Erythroblast (primary cell): ENCODE measurements at places on chromosomes 11 and 22.

DNA sequence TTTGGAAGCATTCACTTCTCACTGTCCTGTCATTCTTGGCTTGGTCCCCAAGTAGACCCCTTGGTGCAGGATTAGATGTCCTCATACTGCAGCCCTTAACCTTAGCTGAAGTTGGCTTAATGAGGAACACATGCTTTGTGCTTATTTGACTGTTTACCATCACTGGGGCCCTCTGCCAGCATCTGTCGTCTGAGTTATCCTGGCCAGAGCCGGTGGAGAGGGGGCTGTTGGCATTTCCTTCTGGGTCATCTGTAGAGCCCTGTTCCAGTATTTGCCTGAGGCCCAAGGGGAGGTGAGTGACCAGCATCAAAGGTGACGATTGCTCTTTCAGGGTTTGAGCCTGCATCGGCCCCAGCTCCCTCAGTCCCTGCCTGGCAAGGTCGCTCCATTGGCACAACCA lies 126.4 kb upstream of the RASSF10 start:
- DNase-seq: no peak

- DNase-seq: no peak
Measured at GRCh38 chr11:119691020-119691666, 37.9 kb downstream of the NECTIN1 start.

DNA sequence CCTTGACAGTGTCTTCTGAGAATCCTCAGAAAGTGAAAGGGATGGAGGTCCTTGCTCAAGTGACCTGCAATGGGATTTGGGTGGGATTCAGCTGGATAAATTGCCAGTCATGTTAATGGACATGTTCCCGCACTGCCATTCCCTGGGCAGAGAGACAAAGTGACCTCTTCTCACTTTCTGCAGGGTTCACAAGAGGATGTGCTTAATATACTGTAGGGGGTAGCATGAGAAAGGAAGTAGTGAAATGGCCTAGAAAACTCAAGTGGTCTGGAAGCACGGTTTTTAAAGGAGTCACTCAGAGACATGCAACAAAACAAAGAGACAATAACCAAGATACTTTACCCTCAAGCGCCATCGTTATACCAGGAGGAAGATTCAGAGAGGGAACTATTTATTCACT lies 70.2 kb downstream of the NELL1 start:
- DNase-seq: no peak

DNA sequence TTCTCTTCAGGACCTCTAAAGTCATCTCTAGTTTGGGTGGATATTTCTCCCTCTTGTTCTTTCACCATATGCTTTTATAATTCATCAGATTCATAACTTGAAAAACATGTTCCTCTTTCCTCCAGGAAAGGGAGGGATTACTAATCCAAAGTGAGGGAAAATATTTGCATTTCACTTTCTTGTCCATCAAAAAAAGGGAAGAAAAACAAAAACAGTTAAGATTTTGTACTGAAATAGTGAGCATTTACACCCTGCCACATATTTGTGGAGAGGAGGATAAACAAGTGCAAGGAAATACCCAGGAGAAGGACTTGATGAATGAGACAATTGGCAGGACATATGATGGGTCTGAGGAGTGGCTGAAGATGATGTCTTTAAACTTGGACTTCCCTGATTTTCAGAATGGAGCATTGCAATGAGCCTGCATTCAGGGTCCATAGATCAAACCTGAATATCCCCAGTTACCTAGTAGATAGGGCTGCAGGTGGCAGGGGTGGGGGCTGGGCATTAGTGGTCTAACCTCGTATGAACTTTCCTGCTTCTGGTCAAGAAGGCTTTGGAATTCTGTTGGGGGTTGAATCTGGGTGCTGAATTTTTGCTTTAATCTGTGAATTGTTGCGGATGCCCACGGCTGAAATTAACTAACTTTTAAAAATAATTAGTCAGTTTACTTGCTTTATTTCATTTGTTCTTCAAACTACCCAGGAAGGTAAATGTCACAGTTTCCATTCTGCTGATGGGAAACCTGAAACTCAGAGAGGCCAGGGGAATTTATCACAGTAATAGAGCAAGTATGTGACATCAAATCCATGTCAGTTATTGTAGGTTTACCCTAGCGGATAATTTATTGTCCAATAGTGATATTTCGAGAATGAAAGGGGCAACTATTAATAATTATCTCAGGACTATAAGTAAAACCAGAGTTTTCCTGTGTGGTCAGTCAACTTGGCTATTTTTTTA lies 36.9 kb upstream of the TMEM123 start:
- no peak for DNase-seq

DNA sequence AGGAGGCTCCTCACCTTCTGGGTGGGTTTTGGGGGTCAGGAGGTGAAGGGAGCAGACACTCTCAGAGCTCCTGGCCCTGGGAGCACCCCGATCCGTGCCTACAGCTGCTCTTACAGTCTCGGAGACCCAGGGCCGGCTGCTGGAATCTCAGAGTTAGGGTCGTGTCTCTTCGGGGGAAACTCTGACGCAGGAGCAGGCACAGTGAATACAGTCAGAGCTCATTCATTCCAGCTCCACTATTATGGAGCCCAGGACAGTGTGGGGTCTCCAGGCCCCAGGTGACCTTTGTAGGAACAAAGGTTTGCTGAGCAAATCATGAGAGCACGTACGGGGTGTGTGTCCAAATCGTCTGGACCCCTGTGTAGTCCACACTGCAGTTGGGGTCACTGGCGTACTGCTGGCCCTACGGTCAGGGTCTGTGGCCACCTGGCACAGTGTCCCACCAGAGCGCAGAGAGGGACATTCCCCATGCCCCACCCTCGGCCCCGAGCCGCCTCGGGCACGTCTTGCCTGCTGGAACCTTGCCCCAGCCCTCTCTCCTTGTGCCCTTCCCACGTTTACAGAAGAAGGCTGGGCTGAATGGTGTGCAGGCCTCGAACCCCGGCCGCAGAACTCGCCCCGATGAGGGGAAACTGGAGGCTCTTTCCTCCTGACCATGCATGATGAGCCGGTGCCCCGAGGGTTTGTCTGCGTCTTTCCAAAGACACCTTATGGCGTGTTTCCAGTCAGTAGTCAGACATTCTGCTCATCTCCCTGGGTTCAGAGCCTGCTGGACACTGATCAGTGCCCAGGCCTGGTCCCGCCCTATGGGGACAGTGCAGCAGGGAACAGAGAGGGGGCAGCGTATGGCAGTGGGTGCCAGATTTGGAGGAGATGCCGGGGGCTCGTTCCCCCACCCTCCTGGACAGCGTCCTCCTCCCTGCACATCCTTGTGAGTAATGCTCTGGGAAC lies 1166.6 kb downstream of the BRD1 start:
- DNase-seq: no peak

DNA sequence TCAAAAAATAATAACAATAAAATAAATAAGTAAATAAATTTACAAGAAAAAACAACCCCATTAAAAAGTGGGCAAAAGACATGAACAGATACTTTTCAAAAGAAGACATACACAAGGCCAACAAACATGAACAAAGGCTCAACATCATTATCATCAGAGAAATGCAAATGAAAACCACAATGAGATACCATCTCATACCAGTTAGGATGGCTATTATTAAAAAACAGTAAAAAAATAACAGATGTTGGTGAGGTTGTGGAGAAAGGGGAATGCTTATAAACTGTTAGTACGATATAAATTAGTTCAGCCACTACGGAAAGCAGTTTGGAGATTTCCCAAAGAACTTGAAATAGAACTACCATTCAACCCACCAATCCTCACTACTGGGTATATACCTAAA lies 44.6 kb downstream of the PRCP start:
- DNase-seq: no peak

GRCh38 chr22:19879246-19879570 lies 24.5 kb upstream of the GNB1L start:
- DNase-seq: no peak

DNA sequence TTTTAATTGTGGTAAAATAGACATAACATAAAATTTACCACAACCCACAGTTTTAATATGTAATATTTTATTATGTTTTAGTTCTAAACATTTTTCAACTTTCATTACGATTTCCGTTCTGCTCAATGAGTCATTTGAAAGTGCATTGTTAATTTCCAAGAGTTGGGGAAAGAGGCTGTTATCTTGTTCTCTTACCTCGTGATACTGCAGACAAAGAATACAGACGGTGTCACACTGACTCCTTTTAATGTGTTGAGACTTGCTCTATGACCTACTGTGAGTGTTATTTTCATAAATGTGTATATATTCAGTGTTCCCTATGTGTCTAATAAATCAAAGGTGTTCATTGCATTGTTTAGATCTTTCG lies 10.8 kb upstream of the RAC2 start:
- peak; percentile 40 for DNase-seq

DNA sequence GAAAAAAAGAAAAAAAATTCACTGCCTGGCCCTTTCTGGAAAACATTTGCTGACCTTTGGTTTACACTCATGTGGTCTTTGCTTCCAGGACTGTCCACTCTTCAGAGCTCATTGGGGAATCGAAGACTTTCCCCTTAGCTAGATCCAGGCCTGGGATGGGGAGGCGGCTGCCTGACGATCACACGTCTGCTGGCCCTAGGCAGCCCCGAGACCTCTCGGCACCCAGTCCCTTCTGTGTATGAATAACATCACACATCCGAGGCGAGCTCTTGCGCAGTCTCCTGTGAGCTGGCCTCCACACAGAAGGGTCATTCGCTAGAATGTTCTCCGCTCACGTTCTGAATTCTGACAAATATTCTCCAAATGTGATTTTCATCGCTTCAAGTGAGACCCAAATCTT lies 25.7 kb upstream of the GAL start:
- DNase-seq: no peak

GRCh38 chr11:100863080-100863581 lies 176.0 kb downstream of the ARHGAP42 start:
- peak; percentile 94 for DNase-seq

GRCh38 chr11:129992161-129992944 lies 10.3 kb downstream of the PRDM10 start:
- peak; percentile 47 for DNase-seq

GRCh38 chr11:130480186-130480585 lies 31.7 kb downstream of the ADAMTS15 start:
- DNase-seq: no peak

DNA sequence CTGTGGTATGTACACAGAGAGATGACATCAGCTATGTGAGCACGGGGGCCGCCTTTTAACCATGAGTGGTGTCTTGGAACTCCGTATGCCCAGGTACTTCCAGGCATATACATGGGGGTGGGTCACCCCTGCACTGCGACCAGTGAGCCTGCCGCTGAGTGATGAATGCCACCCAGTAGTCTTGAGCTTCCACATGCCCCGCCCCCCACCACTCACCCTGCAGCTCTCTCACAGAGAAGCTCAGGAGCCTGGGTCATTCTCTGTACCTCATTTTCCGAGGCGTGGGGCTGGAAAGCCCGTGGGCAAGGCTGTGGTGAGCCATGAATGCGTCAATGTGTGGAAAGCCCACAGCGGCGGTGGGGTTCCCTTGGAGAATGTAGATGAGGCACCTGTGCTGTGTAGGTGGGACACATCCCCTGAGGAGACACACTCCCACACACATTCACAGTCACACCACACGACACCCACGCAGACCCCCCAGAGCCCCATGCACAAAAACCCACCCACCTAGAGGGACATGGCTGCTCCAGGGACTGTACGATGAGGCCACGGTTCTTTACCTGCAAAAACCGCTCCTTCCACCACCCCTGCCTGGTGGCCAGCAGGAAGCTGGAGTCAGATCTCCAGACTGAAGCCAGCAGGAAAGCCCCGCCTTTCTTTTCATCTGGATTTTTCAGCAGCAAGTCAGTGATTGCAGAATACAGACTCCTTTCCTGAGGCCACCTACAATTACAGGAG lies 67.6 kb downstream of the PIWIL3 start:
- no peak for DNase-seq

GRCh38 chr11:117863383-117863782 lies 13.1 kb downstream of the FXYD6 start:
- no peak for DNase-seq
